Stimulated activated CD4-positive, alpha-beta T cell treated with anti-CD3 and anti-CD28 coated beads, Interleukin-1b, Interleukin-23, amount 100 ng/mL, for 48 hours (primary cell): ENCODE measurements at places on chromosomes 2 and 18.

- DNase-seq: no peak
Observed at GRCh38 chr2:108034843-108035242, 48.5 kb downstream of the SLC5A7 start.

DNA sequence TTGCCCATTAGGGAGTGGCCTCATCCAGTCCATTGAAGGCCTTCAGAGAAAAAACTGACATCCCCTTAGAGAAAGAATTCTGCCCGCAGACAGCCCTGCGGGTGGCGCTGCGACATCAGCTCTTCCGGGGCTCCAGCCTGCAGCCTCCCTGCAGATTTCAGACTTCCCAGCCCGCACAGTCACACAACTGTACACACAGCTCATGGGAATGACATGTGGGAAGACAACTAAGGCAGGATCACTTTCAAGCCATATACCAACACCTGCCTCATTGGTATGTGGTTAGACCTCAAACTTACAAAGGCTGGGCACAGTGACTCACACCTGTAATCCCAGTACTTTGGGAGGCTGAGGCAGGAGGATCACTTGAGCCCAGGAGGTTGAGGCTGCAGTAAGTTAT is 24.8 kb upstream of the TUBB6 start:
- no peak for DNase-seq

DNA sequence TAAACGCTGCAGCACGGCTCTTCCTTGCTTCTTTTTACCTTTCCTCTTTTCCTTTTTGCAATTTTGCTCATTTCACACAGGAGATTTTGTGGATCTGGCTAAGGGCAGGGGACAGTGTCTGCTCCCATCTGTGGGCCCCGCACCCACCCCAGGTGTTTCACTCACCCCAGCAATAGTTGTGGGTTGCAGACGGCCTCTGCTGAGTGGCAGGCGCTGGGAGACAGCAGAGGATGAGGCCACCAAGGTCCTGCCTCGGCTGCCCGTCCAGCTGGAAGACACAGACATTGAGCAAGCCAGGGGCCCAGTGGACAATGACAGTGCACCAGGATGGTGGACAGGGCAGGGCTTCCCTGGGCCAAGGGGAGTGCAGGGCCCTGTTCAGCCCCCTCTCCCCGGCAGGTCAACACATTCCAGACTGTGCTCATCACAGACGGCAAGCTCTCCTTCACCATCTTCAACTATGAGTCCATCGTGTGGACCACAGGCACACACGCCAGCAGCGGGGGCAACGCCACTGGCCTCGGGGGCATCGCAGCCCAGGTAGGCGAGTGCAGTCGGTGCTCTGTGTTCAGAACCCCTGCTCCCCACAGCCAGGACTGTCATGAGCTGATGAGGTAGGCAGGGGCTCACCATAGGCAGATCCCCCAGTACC is 35.0 kb downstream of the SNED1 start:
- DNase-seq: no peak

DNA sequence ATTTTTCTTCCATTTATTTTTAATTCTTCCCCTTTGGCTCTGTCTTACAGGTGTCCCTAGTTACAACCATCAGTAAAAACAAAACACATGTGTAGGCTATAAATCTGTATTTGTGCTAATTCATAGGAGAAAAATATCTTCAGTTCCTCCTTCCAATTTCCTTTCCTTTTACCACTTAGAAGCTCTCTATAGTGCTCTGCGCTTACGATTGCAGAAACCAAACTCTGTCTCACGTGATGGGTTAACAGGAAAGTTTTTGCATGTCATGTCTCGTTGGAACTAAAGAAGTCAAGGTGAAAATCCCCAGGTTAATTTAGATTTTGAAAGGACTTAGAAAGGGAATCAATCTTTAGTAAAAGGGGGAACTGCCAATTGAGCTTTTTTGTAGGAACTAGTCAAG is 1390.5 kb upstream of the ZEB2 start:
- DNase-seq: no peak

GRCh38 chr2:105836840-105837692 is 92.4 kb downstream of the NCK2 start:
- DNase-seq: peak; percentile 64

DNA sequence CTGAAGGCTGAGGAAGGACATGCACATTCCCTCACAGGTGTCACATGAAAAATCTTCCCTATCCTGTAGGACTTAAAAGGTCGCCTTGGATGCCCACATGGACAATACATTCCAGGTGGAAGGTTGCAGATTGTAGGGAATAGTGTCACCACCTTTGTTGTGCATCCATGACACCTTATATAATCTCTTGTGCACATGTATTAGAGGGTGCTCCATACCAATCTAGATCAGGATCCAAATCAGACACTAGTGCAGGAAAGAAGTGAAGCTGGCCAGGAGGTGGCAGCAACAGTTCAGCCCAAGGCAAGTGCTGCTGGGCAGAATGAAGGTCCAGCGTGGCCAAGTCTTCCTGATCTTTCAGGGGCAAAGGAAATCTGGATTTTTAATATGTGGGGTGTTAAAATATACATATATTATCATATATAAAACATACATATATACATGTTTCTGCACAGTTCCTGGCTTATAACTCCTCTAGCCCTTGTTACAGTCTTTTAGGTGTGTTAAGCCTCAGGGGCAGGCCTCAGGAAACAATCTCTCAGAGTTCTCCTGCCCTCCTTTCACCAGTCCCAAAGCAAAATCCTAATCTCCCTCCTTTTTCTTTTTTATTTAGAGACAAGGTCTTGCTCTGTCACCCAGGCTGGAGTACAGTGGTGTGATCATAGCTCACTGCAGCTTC is 16.6 kb downstream of the NIF3L1 start:
- peak; percentile 58 for DNase-seq

- DNase-seq: no peak
Observed at GRCh38 chr2:236209535-236209934, 41.3 kb upstream of the GBX2 start.

GRCh38 chr18:12838178-12838634 is 45.8 kb downstream of the PTPN2 start:
- no peak for DNase-seq

DNA sequence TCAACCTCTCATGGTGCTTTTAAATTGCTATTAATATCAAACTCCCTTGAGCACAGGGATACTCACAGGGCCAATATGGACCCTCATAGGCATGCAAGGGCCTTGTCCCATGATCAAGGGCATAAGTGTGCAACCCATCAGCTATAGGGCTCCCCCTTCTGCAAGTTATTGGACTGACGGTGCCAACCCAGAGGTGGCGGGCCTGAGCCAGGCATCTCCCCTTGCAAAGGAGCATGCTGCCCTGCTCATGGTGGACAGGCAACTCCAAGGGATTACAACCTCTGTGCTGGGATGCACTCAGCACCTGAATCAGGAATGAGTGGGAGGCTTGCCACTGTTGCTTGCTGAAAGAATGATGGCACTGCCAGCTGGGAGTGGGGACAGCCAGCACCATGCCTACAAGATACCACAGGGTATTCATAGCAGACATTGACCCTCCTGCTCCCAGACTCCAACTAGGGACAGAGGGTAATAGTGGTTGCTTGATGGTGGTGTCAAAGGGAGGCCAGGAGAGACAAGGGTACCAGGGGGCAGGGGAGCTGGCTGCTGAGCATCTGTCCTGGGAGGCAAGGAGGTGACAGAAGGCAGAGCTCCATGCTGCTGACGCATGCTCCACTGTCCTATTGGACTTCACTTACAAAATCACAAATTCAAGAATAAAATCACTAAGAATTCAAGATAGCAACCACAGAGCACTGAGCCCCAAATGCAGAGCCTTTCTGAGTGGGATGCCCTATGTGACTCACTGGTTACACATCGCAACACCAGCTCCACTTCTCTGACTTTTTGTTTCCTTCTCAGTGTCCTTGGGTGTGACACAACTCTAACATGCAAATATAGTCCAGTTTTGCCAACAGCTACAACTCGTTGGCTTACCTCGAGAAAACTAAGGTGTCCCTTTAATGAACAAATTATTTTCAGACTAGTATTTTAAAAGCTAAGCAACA is 157.1 kb upstream of the CCDC150 start:
- peak; percentile 36 for DNase-seq

GRCh38 chr18:52715991-52716390 is 376.0 kb downstream of the DCC start:
- no peak for DNase-seq

DNA sequence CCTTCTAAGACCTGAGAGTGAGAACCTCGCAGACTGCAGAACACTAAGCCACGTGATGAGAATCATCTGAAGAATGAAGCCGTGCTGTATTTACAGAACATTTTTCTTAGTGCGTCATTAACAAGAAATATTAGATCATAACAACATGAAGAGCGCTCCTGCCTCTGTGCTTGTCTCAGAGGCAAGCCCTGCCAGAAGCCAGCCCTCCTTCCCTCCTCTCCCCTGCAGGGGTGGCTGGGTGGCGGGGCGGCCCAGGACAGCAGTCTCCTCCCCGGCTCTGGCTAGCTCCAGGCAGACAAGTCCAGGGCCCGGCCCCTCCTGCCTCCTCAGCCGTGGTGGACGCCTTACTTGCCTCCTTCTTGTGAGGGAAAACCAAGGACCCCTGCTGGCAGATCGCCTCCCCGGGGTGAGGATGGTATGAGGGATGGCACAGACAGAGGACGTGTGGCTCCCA is 262.7 kb downstream of the TWIST2 start:
- DNase-seq: no peak

DNA sequence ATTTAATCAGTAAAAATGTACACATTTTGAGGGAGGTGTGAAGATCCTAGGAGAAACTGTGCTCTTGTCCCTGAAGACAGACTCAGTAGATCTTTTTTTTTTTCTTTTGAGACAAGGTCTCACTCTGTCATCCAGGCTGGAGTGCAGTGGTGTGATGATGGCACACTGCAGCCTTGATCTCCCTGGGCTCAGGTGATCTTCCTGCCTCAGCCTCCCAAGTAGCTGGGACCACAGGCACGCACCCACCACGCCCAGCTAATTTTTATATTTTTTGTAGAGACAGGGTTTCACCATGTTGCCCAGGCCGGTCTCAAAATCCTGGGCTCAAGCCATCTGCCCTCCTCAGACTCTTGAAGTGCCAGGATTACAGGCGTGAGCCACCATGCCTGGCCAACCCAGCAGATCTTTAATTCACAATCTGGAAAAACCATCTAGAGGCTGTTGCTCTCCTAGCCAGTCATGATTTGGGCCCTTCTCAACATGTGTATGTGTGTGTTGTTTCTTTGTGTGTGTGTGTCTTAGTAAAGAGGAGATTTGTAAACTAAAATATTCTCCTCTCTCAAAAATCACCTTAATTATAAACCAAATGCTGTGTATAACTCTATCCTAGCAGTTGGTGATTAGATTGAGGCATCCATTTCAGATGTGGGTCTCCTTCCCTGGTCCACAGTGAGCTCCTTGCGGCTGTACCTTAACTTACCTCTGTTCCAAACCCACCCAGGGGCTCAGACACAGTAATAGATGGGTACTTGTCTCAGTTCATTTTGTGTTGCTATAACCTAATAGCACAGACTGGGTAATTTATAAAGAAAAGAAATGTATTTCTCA is 3.9 kb upstream of the MYCN start:
- DNase-seq: no peak

- DNase-seq: no peak
Observed at GRCh38 chr18:78865056-78865598, 114.5 kb upstream of the SALL3 start.

GRCh38 chr2:131413148-131413747 is 49.3 kb upstream of the RAB6D start:
- no peak for DNase-seq

DNA sequence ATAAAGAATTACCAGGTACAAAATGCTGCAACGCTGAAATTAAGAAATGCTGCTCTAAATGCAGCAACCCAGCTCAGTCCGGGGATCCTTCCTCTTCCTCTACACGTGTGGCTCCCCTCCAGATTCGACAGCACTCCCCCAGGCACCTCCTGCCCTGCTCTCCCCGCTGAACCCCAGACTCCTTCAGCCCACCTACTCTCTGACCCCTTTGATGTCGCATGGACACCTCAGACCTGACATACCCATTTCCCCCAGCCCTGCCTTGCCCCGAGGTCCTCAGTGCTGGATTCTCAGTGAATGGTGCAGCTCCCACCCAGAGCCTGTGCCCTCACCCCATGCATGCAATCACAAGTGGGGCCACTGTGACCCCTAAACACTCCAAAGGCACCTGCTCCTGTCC is 4.6 kb upstream of the ADRA2B start:
- no peak for DNase-seq

DNA sequence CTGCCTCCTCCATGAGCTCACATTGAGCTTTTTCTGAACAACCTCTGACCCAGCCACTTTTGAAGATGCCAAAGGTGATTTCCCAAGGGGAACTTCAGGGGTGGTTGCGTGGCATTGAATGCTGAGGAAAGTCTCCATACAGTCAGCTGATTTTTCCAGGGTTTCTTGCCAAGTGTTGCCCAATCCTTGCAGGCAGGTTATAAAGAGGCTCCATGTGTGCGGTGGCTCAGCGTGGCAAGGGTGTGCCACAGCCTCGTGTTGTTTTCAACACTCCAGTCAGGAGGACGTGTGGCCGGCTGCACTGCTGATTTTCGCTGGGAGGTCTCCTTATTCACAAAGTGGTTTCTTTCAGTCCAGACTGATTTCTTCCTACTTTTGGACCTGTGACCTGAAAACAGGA is 81.4 kb upstream of the GATA6 start:
- DNase-seq: no peak

GRCh38 chr2:69222953-69223658 is 163.9 kb downstream of the GFPT1 start:
- DNase-seq: no peak

DNA sequence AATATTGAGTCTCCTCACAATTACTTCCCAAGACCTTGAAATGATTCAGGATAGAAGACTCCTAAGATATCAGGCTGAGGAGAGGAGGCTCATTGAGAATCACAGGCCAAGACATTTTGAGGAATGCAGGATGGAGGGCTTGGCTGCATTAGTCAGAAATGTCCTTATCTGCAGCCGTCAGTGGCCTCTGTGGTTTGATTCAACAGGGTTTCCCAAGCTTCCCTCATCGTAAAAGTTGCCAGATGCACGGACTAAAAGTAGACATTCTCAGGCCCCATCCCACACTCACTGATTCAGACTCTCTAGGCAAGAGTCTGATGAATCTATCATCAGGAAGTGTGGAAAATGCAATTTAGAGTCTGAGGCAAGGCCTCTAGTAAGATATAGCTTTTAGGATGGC is 34.0 kb upstream of the TMEM178A start:
- DNase-seq: no peak

- DNase-seq: no peak
Observed at GRCh38 chr2:22798386-22798785, 586.6 kb upstream of the KLHL29 start.

GRCh38 chr2:232466221-232466620 is 10.3 kb downstream of the ALPI start:
- DNase-seq: no peak

DNA sequence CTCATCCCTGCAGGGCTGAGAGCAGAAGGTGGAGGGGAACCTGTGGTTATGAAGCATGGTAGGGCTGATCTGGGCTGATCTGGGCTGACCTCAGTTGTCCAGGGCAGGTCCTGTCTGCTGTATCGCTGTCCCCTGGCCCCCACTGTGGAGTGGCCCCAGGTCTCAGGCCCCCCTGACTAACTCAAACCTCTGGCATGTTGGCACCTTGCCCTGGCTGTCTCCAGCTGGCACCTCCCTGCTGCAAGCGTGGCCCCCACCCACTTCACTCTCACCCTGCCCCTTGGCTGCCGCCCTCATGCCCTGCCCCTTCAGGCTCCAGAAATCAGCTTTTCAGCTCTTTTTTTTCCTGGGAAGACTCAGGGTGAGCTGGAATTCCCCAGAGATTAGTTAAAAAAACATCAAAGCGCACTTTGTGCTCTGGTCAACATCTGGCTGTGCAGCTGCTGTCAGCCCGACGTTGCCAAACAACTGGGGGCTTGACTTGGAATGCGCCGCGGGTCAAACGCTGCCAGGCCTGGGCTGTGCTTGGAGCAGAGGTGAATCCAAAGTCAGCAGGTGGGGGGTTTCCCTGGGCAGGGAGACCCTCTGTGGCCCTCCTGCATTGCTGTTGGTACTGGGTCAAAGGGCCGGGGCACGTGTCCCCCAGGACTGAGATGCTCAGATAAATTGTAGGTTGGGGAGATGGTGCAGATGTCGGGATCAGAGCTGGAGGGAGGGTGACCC is 173.8 kb upstream of the HDAC4 start:
- no peak for DNase-seq
